ENCODE measurements at places on chromosomes 6 and 20. TPM values are rescaled to one million over a fixed set of nuclear protein-coding genes. Genes with fewer than 3 reads are reported as not detected.

The MATN4 gene
- polyA plus RNA-seq, result 0.41 TPM

The RHAG gene
- 0.56 TPM for polyA plus RNA-seq

GRCh38 chr6:143040018-143040417 is 20.7 kb upstream of the AIG1 start:
- DNase-seq, result no peak

- DNase-seq, result no peak
Measured at GRCh38 chr6:164928057-164928727, 381.2 kb downstream of the C6orf118 start.

DNA sequence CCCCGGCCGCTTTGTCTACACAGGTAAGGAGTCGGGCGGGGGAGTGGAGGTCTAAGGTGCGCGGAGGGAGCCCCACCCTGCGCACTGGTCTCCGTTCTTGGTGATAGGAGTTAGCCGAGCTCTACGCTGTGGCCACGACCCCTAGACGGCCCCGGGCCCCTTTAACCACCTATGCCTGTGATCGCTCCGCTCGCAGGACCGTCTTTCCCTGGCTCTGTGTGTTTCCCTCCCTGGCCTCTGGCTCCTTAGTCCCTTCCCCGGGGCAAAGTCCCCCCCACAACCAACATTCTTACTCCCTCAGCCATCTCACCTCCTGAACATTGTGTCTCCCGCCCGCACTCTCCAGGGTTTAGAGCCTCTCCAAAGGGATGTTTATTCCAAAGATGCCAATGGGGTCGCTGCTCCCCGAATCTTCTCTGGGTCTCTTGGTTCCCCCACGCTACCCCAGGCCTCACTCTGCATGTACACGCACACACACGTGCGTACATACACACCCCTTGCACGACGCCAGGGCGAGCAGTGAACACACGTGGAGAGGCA is 50.4 kb downstream of the CPXM1 start:
- DNase-seq, result no peak

DNA sequence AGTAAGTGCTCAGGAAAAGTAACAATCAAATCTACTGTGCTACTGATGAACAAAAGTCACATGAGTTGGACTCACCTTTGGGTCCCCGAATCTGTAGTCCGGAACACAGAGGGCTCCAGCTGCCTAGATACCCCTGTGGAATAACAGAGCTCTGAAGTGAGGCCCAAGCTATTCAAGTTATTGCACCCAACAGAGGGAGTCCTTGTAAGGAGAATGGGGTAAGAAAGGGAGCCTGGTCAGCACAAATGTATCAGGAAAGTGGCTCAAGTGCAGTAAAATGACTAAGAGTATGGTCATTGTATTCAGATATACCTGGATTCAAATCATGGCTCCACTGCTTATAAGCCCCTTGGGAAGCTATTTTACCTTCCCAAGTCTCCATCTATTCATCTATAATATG is 20.9 kb downstream of the EDN1 start:
- no peak for DNase-seq

DNA sequence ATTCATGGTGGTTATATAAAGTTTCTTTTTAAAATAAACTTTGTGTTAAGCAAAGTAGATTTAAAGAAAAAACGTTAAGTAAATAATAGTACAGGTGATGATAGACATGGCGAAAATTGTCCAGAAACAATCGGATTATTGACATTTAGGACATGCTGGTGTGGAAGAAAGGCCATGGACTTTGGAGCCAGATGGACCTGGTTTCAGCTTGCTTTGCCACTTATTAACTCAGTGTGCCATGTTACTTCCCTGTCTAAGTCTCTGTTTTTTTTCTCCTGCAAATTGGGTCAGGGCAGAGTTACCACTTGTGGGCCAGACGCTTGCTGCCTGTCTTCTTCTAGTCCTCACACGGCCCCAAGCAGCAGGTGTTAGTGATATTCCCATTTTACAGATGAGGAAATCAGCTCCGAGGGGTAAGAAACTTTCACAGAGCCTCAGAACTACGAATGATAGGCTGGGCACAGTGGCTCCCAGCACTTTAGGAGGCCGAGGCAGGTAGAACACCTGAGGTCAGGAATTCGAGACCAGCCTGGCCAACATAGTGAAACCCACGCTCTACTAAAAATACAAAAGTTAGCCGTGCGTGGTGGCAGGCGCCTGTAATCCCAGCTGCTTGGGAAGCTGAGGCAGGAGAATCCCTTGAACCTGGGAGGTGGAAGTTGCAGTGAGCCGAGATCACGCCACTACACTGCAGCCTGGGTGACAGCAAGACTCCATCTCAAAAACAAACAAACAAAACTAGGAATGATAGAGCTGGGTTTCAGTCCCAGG is 12.4 kb downstream of the KIF3B start:
- no peak for DNase-seq

DNA sequence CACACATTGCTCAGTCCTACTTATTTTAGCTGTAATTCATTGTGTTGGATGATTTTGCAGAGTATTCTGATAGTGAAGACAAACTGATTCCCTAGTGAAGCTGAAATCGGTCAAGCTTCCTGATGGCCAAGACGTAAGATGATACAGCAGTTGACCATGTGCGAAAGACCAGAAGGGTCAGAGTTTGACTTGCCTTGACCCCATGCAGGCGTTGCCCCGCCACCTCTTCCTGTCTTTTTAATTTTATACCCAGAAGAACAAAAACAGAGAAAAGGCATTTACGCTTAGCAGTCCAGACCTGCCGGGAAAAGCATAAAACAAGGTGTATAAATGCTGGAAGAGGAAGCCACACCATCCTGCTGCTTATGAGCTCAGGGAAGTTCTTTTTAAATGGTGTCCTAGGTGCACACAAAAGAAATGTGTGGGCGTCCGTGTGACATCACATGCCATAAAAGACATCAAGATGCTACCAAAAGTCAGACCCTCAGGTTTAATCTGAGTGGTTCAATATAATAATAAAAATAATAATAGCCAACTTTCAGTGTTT is 32.2 kb downstream of the TSHZ2 start:
- no peak for DNase-seq

The NFATC2 gene
- polyA plus RNA-seq, result 2.3 TPM

GRCh38 chr6:160356074-160356744 is 8.0 kb downstream of the SLC22A3 start:
- DNase-seq, result no peak

DNA sequence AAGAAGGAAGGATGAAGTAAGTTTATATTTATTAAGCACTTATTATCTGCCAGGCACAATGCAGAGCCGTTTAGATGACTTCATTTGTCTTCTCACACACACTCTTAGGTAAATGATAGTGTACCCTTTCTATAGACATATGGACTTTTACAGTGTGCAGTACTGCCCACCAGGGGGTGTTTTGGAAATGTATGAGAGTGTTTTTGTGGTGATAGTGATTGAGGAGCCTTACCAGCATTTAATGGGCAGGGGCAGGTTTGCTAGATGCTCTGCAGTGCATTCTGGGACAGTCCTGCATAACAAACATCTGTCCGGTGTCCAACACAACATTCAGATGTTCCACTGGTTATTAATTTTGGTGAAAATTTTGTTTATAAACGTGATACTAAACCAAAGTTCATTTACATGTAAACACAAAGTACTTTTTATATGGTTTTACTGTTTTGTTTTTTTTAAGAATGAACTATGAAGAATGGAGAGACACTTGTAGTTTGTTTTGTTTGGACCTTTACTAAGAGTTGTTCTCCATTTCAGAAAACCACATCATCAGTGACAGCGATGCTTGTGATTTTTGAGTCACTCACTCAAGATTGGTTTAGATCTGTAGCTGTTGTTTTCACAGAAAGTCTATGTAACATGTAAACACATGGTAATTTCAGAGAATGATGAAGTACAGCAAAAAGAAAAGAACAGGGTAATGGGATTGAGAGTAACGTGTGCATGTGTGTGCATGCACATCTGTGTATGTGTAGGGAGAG is 19.9 kb downstream of the KCNS1 start:
- no peak for DNase-seq

The PLAGL1 gene
- 84.6 TPM for polyA plus RNA-seq

The CDH22 gene
- not detected for polyA plus RNA-seq

DNA sequence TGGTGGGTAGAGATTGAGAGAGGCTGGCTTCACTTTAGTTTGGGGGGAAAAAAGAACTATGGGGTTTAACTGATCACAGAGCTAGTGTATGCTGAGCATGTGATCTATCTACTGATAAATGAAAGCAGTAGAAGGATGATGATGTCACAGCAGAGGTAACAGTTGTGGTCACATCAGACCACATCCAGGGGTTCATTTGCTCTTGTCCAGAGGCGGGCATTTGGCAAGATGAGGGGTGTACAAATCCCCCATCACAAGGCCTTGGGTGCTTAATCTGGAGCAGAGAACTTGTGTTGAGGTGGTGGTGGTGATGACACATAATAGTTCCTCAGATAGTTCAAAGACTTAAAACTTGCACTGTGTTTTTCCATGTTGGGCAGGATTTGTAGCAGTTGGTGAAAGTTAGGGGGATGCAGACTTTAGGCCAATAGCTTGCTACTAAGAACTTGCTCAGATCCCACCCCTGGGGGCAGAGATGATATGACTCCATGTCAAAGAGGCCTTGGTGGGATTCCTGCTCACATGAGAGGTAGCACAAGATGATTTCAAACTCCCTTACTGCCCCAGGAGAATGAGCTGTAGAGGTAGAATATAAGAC is 63.4 kb downstream of the PRDM1 start:
- DNase-seq, result no peak

DNA sequence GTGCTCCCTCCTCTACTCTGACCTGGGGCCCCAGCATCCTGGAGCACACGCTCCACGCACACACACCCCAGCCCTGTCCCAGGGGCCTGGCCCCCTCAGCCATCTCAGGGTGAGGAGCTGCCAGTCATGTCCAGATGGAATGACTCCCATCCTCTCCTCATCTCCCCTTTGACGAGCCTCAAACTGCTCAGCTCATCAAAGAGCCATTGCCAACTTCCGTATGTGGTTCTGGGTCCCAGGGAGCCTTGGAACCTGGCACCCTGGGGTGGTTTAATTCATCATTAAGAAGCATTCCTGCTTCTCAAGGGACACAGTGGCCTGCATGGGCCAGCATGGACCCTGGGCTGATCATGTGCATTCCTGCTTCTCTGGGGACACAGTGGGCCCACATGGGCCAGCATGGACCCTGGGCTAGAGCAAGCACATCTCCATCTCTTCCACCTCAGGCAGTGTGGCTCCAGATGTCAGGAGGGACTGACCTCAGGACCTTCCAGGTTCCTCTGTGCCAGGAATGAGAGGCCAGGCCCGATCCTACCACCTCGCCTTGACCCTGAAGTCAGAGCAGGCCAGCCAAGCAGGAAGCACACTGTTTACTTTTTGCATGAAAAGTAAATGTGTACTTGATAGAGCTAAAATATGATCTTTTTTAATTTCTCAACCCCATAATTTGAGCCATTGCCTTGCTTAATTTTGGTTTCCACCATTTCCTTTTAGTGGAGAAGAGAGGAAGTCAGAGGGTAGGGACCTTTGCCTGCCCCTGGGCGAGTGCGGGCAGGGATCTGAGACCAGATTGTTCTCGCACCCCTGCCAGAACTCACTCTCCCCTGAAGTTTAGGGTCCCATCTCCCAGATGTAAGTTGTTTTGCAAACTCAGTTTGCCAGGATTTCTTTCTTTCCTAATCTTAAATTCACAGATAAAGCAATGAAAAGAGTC is 26.1 kb downstream of the SPATA2 start:
- no peak for DNase-seq

GRCh38 chr20:36768768-36769430 is 4.7 kb downstream of the DSN1 start:
- no peak for DNase-seq

- DNase-seq, result no peak
Measured at GRCh38 chr20:61737346-61737745, 328.3 kb downstream of the TAF4 start.

GRCh38 chr20:45011108-45011526 is 44.8 kb downstream of the STK4 start:
- DNase-seq, result no peak

DNA sequence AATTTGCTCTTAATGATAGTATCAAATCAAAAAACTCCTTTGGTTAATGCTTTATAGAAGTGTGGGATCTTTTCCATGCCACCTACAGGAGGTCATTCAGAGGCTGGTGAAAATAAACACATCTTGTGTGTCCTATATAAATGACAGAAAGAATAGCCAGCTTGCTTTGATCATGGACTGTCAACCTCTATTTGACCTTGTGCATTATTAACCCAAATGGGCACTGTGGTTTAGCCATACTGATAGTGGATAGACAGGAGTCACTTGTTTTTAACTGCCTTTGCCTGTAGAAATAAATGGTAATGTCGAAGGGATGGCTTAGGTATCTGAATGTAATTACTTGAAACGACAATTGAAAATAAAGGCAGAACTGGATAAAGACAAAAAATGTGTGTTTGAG is 123.8 kb downstream of the CDKAL1 start:
- DNase-seq, result no peak

The AMD1 gene
- 96.3 TPM for polyA plus RNA-seq

The TMEM74B gene
- polyA plus RNA-seq, result 3.4 TPM

- no peak for DNase-seq
Measured at GRCh38 chr6:33692760-33693158, 18.7 kb downstream of the UQCC2 start.

DNA sequence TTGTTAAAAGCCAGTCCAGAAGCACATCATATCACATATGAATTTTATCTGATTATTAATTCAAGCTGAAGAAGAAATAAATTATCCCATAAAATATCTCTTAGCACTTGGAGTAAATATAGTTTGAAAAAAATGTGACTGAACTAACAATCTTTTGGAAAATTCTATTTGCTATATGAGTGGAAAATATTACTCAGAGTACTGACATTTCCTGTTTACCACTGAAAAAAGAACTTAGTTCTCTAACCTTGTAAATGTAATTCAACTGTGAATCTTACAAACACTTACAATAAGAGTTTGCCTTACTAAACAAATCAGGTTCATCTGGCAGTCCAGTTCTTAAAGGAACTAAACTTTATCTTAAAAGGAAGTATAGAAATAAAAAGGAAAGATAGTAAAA is 44.2 kb downstream of the MOXD1 start:
- DNase-seq, result no peak

DNA sequence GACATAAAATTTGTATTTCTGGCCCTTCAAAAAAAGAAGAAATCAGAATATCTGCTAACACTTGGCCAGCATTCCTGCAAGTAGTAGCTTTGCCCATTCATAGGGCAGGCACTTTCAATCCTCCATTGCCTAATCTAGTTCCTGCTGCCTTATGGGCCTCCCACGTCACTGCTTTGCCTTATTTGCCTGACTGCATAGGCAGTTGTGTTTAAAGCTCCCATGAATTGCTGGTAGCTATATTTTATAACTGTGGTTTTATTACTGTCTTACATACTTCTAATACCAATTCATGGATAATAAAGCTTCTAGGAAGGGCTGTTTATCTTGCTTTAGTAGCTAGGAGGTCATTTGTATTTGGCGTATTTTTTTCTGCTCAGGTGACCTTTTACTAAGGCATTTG is 7.7 kb upstream of the SLC35A1 start:
- DNase-seq, result no peak

DNA sequence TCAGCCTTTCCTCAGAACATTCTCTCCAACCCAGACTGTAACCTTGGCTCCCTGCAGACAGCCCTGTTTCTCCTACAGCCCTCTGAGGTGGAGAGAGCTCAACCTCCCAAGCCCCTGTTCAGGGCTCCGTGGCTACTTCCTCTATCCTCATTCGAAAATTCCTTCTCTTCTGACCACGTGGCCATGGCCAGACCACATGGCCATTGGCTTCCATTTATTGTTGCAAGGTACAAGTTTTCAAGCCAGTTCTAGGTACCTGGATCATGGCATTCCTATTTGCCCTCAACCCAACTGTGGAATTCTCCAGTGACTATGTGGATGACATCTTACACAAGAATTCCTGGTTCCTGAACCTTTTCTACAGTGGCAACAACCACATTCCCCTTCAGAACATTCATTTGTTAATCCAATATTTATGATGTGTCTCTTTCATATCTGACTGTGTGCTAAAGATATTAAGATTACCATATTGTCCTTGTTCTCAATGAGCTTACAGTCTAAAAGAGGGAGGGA is 161.9 kb downstream of the GMPR start:
- no peak for DNase-seq

The CLVS2 gene
- polyA plus RNA-seq, result 0.15 TPM
